ENCODE measurements at places on chromosomes 6 and 20.

DNA sequence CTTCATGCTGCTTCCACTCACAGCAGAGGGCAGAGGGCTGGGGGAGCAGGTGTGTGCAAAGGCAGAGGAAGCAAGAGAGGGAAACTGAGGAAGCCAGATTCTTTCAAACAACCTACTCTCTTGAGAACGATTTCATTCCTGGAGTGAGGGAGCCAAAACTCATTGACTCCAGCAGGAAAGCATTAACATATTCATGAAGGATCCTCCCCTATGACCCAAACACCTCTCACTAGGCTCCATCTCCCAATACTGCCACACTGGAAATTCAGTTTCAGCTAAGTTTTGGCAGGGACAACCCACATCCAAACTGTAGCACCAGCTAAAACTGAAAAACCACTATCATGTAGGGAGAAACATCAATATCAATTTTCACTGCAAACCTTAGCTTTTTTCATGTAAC, 125.1 kb downstream of the OLIG3 start:
- H3K27me3 ChIP-seq = no peaks in the 10 kb centered on the region
- H3K4me3 ChIP-seq = no peak overlapping the region
- no peak overlapping the region for H3K27ac ChIP-seq
- H3K4me1 ChIP-seq = peaks cover 7% of the 10 kb centered on the region
- no peaks in the 10 kb centered on the region for H3K36me3 ChIP-seq
- DNase-seq = no peak

- H3K36me3 ChIP-seq = no peaks in the 10 kb centered on the region
- peaks cover 6% of the 10 kb centered on the region for H3K4me1 ChIP-seq
- DNase-seq = no peak
- peaks cover 25% of the 10 kb centered on the region for H3K27me3 ChIP-seq
- H3K27ac ChIP-seq = no peak overlapping the region
Measured at GRCh38 chr20:38298768-38299288, 5.1 kb upstream of the BPI start.

GRCh38 chr6:152721956-152722355, 24.3 kb downstream of the MYCT1 start:
- DNase-seq = no peak
- H3K4me3 ChIP-seq = no peak overlapping the region
- no peaks in the 10 kb centered on the region for H3K27me3 ChIP-seq
- H3K36me3 ChIP-seq = no peaks in the 10 kb centered on the region
- H3K27ac ChIP-seq = no peak overlapping the region
- H3K4me1 ChIP-seq = no peaks in the 10 kb centered on the region

DNA sequence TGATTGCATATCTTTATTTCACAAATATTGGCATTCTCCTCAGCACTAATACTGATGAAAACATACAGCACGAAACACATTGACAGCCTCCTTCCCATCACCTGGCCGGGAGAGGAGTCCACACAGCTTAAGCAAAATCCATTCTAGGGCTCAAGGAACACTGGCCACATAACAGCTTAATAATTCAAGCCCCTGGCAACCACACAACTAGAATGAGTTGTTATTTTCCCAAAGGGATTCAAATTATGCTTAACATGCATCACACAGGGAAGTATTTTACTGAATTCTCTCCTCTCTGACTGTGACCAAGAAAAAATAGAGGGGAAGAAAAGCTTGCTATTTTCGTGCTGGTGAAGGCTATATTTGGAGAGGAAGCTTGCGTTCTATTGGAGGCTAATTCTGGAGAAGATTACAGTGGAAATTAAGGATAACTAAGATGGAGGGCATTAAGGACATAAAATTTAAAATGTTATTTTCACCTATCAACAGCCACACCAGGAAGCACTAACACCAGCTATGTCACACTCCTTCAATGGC, 198.5 kb downstream of the ADGRG6 start:
- no peaks in the 10 kb centered on the region for H3K36me3 ChIP-seq
- no peak overlapping the region for H3K4me3 ChIP-seq
- DNase-seq = no peak
- no peaks in the 10 kb centered on the region for H3K27me3 ChIP-seq
- H3K4me1 ChIP-seq = no peaks in the 10 kb centered on the region

DNA sequence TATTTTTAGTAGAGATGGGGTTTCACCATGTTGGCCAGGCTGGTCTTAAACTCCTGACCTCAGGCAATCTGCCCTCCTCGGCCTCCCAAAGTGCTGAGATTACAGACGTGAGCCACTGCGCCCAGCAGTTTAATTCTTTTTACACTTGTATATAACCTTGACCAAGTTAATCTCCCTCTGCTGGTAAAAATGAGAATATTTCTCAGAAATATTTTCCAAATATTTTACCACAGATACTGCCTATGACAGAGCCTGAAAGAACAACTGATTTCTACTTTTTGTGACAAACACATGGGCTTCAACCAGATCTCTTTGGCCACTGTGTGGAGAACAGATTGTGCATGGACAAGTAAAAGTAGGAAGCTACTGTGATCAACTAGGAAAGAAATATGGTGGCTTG, 21.2 kb upstream of the NHSL1 start:
- no peaks in the 10 kb centered on the region for H3K36me3 ChIP-seq
- no peak overlapping the region for H3K4me3 ChIP-seq
- H3K27me3 ChIP-seq = peaks cover 2% of the 10 kb centered on the region
- H3K27ac ChIP-seq = no peak overlapping the region
- H3K4me1 ChIP-seq = peaks cover 3% of the 10 kb centered on the region

DNA sequence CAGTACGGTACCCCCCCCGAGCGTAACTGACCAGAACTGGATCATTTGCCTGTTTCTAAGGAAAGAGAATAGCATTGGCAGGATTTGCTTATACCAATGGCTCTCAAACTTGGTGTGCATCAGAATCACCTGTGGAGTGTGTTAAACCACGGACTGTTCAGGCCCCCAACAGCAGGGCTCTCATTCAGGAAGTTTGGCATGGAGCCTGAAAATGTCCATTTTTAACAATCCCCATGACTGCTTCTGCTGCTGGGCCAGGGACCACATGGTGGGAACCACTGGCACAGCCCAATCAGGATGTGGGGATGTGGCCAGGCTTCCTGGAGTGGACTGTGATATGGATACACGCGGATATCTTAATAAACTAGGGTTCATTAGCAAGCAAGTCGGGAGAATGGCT, 53.9 kb downstream of the GTF2H5 start:
- H3K4me3 ChIP-seq = no peak overlapping the region
- H3K36me3 ChIP-seq = no peaks in the 10 kb centered on the region
- H3K27me3 ChIP-seq = no peaks in the 10 kb centered on the region
- H3K27ac ChIP-seq = no peak overlapping the region
- DNase-seq = no peak

GRCh38 chr6:7169296-7169721, 61.5 kb downstream of the RREB1 start:
- H3K4me1 ChIP-seq = peaks cover 42% of the 10 kb centered on the region
- no peak overlapping the region for H3K4me3 ChIP-seq
- H3K36me3 ChIP-seq = peaks cover 7% of the 10 kb centered on the region

GRCh38 chr6:121235386-121235785, 98.9 kb downstream of the TBC1D32 start:
- no peak overlapping the region for H3K27ac ChIP-seq
- H3K36me3 ChIP-seq = peaks cover 39% of the 10 kb centered on the region
- DNase-seq = no peak
- H3K4me1 ChIP-seq = no peaks in the 10 kb centered on the region
- H3K4me3 ChIP-seq = no peak overlapping the region
- no peaks in the 10 kb centered on the region for H3K27me3 ChIP-seq

DNA sequence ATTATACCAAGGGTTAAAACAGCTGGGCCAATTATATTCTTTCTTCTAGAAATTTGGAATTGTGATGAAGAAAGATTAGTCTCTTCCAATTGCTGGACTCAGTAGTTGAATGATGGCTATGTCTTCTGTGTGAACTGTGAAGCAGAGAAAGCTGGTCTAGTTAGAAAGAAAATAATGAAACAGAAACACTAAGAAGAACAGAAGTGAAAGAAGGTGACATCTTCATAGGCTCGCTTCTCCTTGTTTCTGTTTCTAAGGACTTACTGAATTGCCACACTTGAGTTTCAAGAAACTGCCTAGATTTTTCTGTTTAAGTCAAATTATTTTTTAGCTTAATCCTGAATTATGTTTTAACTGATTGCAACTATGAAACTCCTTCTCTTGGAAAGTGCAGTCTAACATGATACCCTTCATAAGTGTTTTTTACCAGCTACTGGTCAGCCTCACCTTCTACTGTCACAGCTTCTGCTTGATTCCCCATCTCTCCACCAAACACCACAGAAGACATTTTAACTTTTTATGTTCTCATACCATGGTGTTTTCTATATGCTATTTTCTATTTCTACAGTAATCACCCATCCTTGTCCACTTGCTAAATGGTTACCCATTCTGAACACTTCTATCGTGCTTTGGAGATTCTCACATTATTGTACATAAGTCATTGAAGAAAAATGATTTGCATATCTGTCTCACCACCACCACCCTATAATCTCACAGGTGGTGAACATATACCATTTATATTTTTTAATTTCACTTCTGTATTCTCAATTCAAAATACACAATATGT, 268.8 kb downstream of the GRIK2 start:
- no peaks in the 10 kb centered on the region for H3K36me3 ChIP-seq
- no peaks in the 10 kb centered on the region for H3K27me3 ChIP-seq
- no peak overlapping the region for H3K4me3 ChIP-seq
- no peak overlapping the region for H3K27ac ChIP-seq
